ENCODE measurements at places on chromosomes 6 and 20.
A peak's percentile ranks its signal among the peaks of the same experiment; 100 is the strongest.

- DNase-seq = no peak
These were observed 467.6 kb downstream of the DHX35 start for GRCh38 chr20:39429726-39430125.

DNA sequence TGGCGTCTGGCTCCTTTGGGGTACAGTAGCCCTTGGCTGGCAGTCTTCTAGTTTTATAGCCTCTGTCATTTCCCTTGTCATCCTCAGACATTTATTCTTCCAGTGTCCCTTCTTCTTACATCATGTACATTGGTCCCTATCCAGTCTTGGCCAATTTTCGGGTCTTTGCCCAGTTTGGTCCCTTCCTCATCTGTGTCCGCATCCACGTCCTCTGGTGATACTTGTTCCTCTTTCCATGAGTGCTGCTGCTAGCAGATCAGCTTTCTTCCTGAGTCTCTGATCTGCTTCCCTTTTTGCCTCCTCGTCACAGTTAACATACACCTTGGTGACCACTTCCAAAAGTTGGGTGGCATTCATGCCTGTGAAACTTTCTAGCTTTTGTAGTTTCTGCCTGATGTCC lies 86.2 kb upstream of the GPR6 start:
- DNase-seq = no peak

- no peak for DNase-seq
These were observed 4.1 kb downstream of the CBLN4 start for GRCh38 chr20:56001106-56001785.

DNA sequence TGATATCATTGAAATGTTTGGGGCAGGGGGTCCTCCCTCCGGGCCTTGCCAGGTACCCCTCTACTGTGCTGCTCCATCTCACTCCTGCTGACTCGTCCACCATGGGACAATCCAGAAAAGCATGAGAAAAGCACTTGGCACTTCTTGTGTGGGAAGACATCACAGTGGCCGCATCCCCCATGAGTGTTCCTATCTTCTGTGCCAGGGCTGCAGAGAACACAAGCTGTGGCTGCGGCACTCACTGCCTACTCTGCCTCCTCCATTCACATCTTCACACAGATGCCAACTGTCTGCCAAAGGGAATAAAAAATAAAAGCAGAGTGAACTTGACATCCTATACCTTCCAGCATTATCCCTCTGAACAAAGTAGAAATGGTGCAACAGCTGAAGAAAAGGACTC lies 117.4 kb upstream of the PROKR2 start:
- DNase-seq = no peak

GRCh38 chr6:8686077-8686476 lies 250.7 kb upstream of the SLC35B3 start:
- no peak for DNase-seq

GRCh38 chr6:116349216-116349615 lies 21.5 kb upstream of the DSE start:
- DNase-seq = no peak

DNA sequence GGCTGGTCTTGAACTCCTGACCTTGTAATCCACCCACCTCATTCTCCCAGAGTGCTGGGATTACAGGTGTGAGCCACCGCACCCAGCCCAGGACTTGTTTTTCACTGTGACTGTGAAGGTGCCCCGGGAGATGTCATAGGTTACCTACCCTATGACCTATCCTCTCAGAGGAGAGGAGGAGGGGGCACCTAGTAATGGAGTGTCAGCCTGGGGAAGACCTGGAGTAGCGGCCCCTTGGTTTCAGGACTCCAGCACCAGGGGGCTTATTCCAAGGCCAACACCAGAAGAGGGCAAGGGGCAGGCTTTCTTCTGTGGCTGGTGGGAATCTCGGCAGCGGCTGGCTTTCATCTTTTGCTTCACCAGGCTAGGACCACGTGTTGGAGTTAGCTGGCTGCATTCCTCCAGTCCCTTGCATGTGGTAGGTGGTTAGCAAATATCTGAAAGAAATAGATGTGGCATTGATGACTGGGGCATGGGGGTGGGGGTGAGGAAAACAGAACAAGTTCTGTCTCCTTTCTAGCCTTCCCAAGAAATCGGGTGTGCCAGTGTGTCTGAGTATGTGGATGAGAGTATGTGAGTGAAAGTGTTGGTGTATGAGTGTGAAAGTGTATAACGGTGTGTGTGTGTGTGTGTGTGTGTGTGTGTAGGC lies 7.9 kb upstream of the ITPR3 start:
- no peak for DNase-seq

- no peak for DNase-seq
These were observed 141.3 kb downstream of the PXDC1 start for GRCh38 chr6:3610206-3610605.

DNA sequence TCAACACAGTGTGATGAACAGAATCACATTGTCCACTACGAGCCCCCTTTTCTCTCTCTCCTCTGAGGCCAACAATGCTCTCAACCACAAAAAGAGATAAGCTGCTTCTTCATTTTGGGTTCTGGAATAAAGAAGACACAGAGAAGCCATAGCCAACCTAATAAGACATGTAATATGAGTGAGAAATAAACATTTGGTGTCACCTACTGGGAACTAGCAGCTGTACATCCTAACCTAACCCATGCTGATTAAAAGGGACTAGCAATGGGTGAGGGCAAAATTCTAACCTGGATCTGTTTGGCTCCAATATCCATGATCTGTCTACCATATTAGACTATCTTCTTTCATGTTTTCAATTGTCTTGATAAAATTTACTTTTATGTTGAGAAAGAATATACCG lies 369.1 kb upstream of the MARCKS start:
- no peak for DNase-seq

DNA sequence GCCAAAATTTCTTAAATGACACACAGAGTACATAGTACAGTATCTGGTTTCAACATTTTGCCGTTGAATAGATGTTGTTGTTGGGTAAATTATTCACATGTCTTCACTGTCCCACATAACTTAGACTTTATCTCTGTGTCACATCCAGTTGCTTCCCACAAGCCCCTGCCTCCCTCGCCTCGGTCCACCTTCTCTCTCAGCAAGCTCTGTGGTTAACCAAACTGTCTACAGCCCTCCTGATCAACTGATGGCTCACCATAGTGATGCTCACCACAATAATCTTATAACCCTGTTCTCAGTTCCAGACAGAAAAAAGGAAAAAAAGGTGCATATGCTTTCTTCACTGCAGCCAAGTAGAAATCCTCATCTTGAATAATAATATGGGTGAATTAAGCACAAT lies 23.0 kb downstream of the IL17F start:
- peak; percentile 39 for DNase-seq

DNA sequence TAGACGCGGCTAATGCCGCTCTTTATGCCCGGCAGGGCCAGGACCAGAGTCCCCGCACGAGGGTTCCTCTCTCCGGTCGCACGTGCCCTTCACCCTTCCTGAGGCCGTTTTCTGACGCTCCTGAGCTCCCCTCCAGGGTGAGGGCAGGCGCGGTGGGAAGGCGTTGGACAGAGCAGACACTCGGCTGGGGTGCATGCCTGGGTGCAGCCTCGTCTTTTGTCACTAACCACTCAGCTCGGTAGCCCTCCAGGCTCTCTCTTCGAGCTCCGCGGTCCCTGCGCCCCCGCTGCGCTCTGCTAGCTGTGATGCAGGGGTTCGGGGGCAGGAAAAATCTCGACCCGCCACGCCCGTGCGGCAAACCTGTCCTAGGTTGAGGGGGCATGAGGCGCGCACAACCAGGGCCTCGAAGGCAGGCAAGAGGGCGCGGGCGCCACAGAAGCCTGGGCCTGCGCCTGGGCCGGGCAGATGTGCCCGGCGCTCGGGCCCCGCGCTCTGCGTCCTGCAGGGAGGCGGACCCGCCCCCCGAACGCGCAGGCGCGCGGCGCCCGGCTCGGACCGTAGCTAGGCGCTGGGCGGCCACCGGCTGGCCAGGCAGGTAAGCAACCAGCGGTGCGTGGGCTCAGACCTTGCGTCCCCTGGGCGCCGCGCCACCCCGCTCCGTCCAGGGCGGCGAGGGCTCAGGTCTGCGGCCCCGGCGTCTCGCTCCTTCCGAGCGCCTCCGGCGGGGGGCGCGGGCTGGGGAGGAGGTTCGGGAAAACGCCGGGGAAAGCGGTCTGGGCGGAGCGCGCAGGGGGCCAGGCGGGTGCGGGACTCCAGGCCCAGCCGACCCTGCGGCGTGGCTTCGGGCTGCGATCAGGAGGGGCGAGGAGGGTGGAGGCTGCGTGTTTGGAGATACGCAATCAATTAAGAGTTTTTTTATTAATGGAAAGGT lies at the start of gene L3MBTL1:
TSS of gene L3MBTL1 (plus strand) at position 548 of the 931 bp plus-strand sequence. CDS start 5,807 bp downstream, outside the sequence.
- no peak for DNase-seq

- no peak for DNase-seq
These were observed 182.9 kb downstream of the SOD2 start for GRCh38 chr6:159510141-159510540.

- DNase-seq = no peak
These were observed 64.0 kb downstream of the ARHGAP18 start for GRCh38 chr6:129645830-129646579.
